ENCODE measurements at places on chromosomes 2 and 18.

GRCh38 chr18:32884543-32884942 lies 111.7 kb upstream of the KLHL14 start:
- DNase-seq, result no peak

- no peak for DNase-seq
Observed at GRCh38 chr18:34120294-34120693, 104.4 kb downstream of the NOL4 start.

GRCh38 chr18:63956755-63957154 lies 7.7 kb downstream of the HMSD start:
- DNase-seq, result no peak

DNA sequence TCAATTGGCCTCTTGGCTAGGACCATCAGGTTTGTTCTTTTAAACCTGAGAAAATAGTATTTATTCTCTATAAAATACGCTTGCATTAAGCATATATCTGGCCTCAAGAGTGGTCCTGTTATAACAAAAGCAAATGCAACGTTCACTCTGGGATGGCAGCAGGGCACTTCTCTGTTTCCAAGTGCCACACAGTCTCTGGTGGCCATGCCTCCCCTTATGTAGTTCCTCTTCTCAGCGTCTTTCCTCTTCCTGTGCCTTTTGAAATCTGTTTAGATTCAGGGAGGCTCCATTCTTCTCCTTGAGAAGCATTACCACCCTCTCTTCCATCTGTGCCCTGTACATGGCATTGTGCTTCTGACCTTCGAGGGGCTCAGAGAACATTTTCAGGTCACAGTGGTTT lies 51.9 kb downstream of the TSHZ1 start:
- no peak for DNase-seq

DNA sequence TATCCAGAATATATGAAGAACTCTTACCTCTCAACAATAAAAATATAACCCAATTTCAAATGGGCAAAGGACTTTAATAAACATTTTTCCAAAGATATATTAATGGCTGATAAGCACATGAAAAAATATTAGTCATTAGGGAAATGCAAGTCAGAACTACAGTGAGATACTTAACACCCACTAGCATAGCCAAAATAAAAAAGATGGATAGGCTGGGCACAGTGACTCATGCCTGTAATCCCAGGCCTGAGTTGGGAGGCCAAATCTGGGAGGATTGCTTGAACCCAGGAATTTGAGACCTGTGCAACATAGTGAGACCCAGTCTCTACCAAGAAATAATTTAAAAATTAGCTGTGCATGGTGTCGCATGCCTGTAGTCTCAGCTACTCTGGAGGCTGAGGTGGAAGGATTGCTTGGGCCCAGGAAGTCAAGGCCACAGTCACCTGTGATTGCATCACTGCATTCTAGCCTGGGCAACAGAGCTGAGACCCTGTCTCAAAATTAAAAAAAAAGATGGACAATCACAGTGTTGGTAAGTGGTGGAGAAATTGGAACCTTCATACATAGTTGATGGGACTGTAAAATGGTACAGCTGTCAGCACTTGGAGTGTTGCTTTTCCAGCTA lies 25.1 kb downstream of the MARCHF7 start:
- no peak for DNase-seq

DNA sequence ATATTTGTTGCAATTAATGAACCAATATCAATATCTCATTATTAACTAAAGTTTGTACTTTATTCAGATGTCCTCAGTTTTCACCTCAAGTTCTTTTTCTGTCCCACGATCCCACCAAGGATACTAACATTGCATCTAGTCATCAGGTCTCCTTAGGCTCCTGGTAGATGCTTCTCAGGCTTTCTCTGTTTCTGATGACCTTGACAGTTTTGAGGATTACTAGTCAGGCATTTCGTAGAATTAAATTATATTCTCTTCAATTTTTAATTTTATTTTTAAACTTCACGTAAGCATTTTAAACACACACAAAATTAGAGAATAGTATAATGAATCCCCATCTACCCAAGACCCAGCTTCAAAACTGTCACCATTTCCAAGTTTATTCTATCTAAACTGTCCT lies 5.6 kb upstream of the ACYP2 start:
- DNase-seq, result no peak

GRCh38 chr2:77397763-77398162 lies 124.4 kb downstream of the LRRTM4 start:
- no peak for DNase-seq

DNA sequence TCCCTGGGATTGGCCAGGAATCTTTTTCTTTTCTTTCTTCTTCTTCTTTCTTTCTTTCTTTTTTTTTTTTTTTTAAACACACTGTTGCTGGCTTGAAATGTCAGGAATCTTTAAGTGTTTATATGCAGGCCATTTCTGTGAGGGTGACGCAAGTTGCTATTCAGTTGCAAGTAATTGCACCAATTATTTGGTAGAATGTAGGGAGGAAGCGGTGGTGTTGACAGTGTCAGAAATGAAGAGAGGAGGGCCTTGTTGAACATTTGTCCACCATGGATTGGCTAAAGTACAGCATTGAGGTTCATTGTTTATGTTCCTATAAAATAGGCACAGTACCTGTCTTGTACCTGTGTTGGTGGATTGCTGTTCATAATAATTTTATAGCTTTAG lies 6.5 kb downstream of the RPIA start:
- DNase-seq, result no peak

- DNase-seq, result no peak
Observed at GRCh38 chr2:26122630-26123029, 50.3 kb upstream of the GAREM2 start.

DNA sequence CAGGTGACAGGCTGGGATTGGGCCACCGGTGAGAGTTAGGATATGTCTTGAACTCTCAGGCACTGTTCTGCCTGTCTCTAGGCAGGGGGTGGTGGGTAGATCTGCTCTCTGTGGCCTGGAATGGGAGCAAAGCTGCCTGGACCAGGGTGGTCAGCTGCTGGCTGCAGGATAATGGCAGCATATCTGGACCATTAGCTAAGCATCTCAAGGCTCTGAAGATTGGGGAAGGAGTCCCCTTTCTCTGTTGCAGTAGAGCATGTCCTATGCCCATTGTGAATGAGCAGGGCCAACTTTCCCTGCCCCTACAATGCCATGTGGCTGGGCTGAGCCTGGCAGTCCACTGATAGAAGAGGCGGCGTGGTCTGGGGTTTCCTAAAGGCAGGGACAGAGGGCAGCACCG lies 34.6 kb downstream of the LOXHD1 start:
- DNase-seq, result no peak

DNA sequence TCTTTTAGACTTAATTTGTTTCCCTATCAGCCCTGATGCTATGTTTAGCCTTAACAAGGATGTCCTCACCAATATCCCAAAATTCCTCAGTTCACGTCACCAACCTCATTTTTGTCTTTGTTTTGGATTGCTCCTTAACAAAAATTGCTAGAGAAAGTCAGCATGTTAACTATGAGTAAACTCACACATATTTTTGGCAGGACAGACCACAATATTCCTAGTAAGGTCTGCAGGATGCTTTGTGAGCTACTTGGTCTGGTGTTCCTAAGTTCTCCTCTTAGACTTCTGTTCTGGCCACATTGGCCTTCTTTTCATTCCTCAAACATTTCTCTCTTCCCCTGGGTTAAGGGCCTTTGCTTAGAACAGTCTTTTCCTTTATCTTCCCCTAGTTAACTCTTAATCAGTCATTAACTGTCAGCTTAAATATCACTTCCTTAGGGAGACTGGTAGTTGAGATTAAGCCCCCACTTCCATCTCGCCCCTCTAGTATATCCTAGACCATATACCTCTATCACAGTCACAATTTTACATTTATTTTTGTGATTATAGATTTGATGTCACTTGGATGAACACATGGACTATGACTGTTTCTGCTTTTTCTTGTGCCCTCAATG lies 116.2 kb downstream of the ADCYAP1 start:
- DNase-seq, result no peak

DNA sequence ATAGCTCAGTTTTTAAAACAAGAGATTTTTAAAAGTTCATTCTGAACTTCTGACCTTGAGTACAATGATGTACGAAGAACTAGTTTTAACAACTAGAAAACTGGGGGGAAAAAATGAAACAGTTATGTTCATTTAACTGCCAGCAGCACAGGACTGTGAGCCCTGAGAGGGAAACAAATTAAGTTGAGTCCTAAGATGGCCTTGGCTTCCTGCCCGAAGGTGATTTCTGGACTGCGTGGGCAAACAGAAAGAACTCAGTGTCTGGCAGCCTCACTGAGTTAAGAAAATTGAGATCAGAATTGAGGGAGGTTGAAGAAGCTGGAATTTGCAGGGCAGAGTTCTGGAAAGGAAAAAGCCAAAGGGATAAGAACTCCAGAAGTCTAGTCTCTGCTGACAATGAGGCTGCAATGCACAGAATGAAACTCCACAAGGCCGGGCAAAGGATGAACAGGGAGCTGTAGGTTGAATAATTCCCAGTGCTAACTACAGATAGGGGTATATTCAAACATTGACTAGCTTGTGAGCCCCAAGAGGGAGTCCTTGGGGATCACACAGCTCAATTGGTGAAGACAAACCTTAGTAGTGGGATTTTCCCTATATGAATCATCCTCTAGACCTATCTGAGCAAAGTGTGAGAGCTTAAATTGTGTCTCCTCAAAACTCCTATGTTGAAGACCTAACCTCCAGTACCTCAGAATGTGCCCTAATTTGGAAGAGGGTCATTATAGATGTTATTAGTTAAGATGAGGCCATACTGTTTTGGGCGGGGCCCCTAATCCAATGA lies 13.1 kb upstream of the CRACDL start:
- DNase-seq, result no peak

DNA sequence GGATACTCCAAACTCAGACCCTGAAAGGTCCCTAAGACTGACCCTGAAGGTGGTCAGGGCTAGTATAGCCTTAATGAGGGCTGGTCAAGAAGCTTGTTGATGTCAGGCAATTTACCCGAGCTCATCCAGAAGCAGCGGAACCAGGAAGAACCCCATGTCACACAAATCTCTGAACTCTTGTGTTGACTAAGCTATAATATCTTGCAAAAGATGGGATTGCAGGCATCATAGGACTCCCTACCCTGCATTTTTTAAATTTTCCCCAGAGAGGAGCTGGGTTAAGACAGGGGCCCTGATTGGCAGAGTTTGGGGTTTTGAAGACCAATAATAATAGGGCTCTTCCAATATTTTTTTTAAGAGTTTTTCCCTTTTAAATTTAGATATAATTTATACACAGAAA lies 2.0 kb upstream of the PLEKHB2 start:
- no peak for DNase-seq

- DNase-seq, result no peak
Observed at GRCh38 chr2:116585669-116586327, 1228.7 kb upstream of the DDX18 start.

DNA sequence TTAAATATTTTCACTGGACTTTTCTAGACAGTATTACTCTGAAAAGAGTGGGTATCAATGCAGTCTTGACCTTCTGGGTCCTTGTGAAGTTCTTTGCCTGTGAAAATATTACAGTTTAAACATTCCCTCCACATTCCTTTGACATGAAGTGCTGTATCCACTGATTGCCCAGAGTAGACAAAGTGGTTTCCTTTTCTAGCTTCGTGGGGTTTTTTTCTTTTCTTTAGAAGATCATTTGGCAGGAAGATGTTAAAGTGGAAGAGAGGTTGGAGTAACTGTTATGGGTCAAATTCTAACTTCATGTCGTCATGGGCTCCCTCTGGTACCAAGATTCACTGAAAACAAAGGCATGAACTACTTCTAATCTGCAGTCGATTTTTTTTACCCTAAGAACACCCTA lies 496.9 kb downstream of the EPHA4 start:
- no peak for DNase-seq

DNA sequence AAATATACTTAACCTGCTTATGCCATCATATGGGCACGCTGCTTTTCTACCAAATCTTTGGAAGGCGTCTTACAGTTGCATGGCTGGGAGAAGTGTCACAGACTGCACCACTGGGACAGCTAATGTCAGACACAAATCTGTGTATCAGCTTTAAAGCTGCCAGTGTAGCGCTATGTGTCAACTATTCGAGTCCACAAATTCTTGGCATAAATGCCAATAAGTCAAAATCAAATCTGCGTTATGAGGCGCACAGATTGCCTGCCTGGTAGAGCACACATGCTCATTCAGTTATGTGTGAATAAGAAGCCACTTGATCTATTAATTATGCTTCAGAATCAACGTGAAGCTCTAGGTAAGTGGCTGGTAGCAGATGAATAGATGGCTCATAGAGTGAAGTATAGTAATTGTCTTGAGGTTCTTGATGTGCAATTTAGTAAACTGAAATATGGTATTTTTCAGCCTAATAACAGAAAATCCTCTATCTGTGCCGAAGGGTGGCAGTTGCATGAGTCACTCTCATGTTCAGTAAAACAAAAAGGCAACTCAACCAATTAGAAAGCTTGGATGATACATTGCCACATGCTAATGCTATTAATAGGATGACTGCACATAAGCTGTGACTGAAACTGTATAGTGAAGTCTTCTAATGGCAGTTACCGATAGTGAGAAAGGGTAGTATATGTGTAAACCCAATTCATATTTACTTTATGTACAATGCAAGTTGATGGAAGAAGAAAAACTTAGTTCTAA lies 52.0 kb downstream of the DCC start:
- peak; percentile 16 for DNase-seq

GRCh38 chr2:34724107-34724506 lies 1125.0 kb upstream of the FAM98A start:
- no peak for DNase-seq

GRCh38 chr18:48051945-48052840 lies 121.7 kb upstream of the SMAD2 start:
- DNase-seq, result no peak

GRCh38 chr2:55311444-55311870 lies 42.4 kb upstream of the MTIF2 start:
- DNase-seq, result no peak

DNA sequence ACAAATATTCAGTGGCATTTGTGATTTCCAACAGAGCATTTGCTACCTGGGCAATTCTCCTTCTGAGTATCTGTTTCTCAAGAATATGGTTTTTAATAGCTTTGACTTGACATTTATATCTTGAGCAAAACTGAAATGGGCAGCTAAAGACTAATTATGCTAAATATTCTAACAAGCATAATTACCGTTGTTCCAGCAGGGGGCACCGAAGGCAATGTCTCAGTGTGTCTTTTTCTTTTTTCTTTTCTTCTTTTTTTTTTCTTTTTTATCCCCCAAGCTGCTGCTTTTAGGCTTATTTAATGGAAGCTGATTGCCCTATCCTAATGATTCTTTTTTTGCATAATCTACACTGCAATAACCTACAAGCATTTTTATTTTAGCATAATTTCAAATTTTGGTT lies 138.9 kb upstream of the NABP1 start:
- peak; percentile 38 for DNase-seq

GRCh38 chr2:223602972-223603371 lies 811 bp upstream of the SCG2 start:
- DNase-seq, result no peak

- no peak for DNase-seq
Observed at GRCh38 chr18:21774722-21775121, 34.1 kb downstream of the MIB1 start.
